Left lung (tissue), 14 donors: ENCODE measurements at places on chromosomes 12 and 14. TPM values are rescaled to one million over a fixed set of nuclear protein-coding genes. Genes with fewer than 3 reads are reported as not detected.

GRCh38 chr12:109020146-109020795 lies 597 bp downstream of the SVOP start:
- no peak for DNase-seq

DNA sequence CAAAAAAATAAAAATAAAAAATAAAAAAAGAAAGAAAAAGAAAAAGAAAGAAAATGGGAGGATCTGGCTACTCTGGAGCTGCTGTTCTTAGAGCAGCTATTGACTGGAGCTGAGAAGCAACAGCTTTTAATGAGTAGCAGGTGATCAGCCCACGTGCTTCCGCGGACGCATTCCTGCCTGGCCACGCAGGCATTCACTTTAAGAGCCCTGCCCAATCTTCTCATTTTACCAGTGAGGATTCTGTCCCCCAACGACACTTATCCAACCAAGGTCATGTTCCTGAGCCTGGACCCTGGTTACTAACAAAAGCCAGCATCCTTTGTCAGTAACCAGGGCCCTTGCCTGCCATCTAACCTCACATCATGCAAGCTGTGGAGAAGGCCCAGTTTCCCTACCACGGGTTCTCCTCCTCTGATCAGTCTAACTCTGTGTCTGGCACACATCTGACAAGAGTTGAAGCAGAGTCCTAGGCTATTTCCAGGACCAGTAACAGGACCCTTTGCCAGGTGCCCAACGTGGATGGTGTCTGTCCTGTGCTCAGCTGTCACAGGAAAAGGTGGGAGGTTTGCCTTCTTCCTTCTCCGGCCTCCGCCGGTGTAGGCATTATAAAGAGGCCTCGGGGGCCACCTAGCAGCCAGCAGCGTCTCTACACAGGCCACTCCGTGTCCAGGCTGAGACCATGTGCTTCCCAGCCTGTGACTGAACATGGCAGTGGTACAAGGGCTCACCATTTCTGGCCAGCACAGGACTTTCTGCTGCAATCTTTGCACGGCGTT lies 60.9 kb upstream of the GPATCH2L start:
- no peak for DNase-seq

GRCh38 chr12:67671419-67671818 lies 22.9 kb downstream of the DYRK2 start:
- DNase-seq, result no peak

GRCh38 chr14:97185186-97185585 lies 388.0 kb downstream of the VRK1 start:
- no peak for DNase-seq

CLEC4C gene
- not detected for total RNA-seq

DNA sequence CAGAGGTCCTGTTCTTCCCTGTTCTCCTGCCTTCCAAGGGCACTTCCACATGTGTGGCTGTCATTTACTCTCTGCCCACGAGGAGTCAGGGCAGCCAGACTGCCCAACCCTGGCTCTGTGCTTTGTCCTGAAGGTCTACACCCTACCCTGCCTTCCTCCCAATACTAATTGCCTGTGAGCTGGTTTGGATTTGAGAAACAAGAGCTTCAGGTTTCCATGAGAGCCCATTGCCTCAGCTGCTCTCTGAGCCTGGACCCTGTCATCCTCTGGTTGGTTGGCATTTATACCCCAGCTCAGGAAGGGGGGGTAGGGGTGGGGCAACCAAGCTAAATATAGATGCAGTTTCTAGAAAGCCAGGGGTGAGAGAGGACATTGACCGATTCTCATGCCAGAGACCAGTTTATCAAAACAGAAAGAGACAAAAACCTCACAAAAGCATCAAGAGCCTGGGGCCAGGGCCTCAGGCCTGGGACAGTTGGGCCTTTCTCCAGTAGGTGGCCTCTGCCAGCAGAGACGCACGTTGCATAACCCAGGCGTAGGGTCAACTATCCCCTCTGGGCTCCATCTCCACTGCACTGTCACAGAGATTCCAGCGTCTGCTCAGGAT lies 34.5 kb downstream of the VDR start:
- DNase-seq, result no peak

DNA sequence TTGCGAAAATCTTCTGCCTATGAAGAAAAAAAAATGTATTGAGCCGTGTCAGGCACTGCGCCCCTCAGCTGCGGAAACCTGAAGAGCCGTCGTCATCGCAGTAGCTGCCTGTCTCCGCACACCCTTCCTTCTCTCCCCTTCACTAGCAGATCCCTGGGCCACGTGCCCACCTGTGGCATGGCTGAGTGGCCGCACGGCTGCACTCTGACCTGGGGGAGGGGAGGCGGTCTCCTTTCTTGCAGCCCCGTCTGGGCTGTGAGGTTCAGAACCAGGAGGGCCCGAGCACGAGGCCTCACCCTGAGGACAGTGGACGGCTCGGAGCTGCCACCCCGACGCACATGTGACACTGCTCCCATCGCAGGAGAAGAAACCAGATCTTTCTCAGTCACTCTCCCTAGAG lies 24.9 kb downstream of the PGAM5 start:
- no peak for DNase-seq

GRCh38 chr12:122730215-122731014 lies at the start of gene HCAR1:
Gene HCAR1, minus strand, starts transcription at chr12:122730844. Its CDS starts 505 bp downstream, at chr12:122730339.
- no peak for DNase-seq

- no peak for DNase-seq
These were observed 140.6 kb upstream of the PLEKHG7 start for GRCh38 chr12:92562063-92562734.

DNA sequence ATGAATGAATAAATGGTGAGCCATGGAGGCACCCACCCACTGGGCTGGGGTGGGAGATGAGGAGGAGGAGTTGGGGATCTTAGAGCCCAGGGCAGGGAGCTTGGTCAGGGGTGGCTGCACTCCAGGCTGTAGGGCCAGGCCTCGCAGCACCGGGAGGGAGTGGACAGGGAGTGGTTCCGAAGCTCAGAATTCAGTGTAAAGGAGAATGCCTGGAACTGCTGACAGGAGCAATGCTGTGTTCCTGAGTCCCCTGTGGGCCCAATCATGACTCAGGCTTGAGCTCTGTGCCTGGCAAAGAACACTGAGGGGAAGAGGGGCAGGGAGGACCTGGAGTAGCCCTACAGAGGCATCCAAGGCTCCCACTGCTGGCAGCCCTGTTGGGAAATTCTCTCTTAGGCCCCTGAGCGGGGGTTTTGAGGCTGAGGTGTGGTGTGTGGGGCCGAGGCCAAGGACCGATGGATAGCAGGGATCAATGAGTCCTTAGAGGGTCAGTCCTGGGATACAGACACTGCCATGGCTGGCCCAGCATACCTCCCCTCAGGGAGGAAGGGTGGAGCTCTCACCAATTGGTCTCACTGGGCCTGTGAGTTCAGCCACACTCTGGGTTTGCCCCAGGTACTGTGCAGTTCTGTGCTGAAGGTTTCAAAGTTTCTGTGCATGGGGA lies 9.5 kb upstream of the RABGGTA start:
- DNase-seq, result no peak

- DNase-seq, result no peak
These were observed 76.4 kb downstream of the C12orf50 start for GRCh38 chr12:87952850-87953249.
